ENCODE measurements at places on chromosomes 4 and X. TPM values are rescaled to one million over a fixed set of nuclear protein-coding genes. Genes with fewer than 3 reads are reported as not detected.

DNA sequence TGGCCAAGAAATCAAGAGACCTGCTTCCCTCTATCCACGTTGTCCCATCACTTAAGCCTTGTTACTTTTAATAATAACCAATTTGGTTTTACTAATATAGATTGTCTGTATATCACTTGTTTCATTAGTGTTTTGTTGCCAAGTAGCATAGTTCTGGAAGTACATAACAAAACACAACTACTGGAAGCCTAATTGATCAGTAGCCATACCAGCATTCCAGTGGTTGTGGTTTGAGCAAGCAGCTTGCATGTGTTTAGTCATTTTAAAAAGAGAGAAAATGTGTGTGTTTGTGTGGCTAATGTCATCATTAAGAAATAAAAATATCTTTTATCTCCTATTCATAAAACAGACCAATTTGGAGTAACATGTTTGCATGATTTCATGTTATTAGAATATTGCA is 70.8 kb downstream of the PTPN13 start:
- no peak for DNase-seq
- H3K4me1 ChIP-seq: no peaks in the 10 kb centered on the region
- no peaks in the 10 kb centered on the region for H3K27me3 ChIP-seq
- H3K4me3 ChIP-seq: no peak overlapping the region

DNA sequence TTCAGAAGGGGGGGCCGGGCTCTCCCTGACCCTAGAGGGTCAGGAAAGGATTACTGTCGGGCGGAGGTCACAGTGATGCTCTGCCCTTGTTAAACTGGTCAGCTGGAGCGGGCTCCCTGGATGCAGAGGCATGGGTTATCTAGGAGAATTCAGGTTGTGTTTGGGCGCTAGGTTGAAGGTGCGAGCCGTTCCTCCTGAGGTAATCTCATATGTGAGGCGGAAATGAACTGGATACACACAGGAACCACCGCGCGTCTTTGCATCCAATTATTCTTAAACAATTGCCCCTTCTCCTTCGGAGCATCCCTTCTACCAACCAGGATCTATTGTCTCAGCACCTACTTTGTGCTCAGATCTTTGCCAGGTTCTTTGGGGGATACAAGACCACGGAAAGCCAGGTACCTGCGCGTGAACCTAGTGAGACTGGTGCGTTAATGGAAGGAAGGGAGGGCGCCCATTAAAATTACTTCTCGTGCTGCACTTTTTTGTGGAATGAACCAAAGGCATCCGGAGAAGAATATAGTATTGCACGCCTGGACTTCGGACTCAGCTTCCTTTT is 28.4 kb downstream of the HAND2 start:
- H3K36me3 ChIP-seq: no peaks in the 10 kb centered on the region
- H3K4me1 ChIP-seq: no peaks in the 10 kb centered on the region
- no peak overlapping the region for H3K4me3 ChIP-seq
- no peaks in the 10 kb centered on the region for H3K27me3 ChIP-seq
- DNase-seq: no peak
- H3K27ac ChIP-seq: no peak overlapping the region

Gene CXCL9
- total RNA-seq: not detected

Gene TASL
- 1.4 TPM for total RNA-seq

Gene ARHGAP4
- total RNA-seq: 19.8 TPM
